ENCODE measurements at places on chromosomes 7 and 10.

DNA sequence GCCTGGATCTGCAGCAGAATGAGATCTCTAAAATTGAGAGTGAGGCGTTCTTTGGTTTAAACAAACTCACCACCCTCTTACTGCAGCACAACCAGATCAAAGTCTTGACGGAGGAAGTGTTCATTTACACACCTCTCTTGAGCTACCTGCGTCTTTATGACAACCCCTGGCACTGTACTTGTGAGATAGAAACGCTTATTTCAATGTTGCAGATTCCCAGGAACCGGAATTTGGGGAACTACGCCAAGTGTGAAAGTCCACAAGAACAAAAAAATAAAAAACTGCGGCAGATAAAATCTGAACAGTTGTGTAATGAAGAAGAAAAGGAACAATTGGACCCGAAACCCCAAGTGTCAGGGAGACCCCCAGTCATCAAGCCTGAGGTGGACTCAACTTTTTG, 21.4 kb downstream of the LRRC17 start:
- DNase-seq, result no peak

- DNase-seq, result no peak
Measured at GRCh38 chr7:43653466-43653865, 70.6 kb downstream of the STK17A start.

GRCh38 chr7:1210321-1210978, 22.2 kb upstream of the UNCX start:
- DNase-seq, result no peak

DNA sequence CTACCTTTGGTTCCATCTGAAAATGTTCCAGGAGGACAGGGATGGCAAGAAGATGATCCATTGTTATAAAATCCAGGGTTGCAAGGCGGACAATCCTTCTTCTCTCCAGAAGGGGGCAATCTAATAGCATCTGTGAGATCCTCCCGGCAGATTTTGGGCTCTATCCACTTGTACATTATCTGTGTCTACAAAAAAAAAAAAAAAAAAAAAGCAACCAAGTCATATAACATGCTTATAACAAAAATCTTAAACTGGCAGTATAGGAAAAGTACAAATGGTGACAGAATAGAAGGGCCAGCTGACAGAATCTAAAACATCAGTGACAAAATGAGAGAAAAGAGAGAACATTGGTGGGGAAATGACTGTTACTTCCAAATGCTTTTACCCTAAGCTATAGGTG, 132.7 kb downstream of the ELAPOR2 start:
- DNase-seq, result no peak
